Midbrain (tissue), 1 donor: ENCODE measurements at places on chromosomes 12 and 14.
A peak's percentile ranks its signal among the peaks of the same experiment; 100 is the strongest.

DNA sequence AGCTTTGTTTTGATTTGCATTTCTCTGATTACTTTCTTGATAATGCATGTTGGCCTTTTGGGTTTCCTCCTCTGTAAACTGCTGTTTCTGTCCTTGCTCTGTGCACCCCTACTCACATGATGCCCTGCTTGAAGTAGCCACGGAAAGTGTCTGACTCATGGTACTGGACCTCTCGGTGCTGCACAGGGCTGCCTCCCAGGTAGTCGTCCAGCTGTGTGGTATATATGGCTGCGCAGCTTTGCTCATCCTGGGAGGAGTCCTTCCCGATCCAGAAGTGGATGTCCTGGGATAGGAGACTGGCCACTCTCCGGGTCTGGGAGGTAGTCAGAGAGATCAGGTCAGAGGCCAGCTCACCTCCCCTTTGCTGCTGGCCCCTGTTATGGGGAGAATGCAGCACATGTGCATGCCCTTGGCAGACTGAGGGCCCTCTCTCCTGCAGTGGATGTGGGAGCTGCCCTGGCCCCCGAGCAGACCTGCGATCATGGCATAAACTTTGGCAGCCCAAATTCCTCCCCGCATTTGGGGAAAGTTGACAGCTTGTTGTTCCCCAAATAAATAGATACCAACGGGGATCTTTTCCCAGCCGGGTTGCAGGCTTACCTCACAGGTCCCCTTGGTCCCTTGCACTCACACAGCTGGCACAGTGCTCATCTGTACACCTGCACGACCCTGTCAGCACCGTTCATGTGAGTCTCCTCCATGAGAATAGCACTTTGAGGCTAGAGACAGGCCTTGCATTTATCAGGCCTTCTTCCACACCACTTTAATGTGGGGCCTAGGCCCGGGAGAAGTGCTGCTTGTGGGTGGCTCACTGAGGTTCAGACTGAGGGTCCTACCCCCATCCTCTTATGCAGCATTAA, 5.2 kb downstream of the AVIL start:
- DNase-seq: no peak

DNA sequence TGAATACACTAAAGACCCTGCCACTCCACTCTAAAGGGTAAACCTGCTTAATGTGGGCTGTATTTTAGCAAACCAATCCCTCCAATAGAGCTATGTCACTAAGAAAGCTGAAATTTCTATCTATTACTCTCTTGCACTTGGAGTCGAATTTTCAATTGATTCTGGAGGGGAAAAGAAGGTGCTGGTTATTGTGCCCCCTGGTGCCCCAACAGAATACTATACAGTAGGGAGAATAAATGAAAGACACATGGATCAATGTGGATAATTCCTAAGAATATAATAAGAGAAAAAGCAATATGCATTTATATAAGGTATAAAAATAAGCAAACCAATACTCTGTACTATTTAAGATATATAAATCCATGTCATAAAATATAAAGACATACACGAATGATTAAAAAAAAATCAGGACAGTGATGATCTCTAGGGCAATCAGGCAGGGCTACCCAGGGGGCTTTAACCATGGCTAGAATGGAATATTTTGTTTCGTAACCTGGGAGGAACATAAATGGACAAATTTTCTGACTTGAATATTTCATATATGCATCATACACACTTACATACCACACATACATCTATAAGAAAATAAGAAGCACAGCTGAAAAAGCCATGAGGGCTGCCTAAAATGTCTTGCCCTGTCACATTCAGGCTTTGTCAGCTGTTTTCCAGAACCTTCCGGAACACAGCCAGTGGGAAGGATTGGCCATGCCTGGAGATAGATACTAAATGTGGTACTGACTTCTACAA, 54.4 kb downstream of the EFCAB11 start:
- DNase-seq: no peak

DNA sequence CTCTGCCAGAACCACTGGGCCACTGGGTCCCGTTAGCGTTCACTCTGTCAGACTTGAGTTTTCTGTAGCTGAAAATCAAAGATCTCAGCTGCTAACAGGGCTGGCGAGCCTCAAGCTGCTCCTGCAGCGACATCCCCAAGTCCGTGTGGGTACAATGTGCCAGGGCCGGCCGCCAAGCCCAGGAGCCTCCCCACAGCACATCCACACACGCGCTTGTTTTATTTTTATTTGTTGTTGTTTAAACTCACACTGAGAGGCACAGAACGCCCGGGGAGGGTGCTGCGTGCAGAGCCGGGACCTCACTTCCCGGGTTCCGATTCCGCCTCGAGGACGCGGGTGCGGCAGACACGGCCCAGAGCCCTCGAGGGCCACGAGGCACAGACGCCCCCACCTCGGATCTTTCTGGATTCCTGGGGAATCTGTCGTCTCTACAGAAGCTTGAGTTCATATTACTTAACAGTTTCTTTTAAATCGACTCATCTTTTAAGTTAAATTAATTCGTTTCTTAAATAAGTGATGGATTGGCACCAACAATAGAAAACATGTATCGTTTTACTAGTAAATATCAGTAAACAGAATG, 9.3 kb downstream of the GALNT9 start:
- DNase-seq: no peak

DNA sequence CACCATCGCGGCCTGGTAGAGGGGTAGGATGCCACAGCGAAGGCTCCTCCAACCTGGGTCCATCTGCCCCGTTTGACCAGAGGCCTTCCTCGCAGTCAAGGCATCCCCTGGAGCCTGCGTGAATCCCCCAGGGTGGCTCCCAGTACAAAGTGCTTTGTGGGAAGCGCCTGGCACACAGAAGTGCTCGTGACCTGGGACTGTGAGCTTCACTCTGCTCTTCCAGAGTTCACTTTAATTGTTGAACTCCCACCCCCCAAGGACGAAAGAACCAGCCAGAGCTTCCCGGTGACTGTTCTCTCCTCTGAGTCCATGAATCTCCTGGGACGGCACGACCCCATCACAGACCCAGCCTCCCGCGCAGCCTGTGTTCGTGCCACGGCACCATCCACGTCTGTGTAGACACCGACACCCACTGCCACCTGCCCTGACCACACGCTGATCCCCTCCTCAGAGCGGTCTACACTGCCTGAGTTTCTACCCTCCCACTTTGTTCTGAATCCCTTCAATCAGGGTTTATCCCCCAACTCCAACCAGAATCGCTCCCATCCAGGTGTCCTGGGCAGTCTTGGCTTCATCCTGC, 15.9 kb downstream of the P2RX2 start:
- DNase-seq: no peak

DNA sequence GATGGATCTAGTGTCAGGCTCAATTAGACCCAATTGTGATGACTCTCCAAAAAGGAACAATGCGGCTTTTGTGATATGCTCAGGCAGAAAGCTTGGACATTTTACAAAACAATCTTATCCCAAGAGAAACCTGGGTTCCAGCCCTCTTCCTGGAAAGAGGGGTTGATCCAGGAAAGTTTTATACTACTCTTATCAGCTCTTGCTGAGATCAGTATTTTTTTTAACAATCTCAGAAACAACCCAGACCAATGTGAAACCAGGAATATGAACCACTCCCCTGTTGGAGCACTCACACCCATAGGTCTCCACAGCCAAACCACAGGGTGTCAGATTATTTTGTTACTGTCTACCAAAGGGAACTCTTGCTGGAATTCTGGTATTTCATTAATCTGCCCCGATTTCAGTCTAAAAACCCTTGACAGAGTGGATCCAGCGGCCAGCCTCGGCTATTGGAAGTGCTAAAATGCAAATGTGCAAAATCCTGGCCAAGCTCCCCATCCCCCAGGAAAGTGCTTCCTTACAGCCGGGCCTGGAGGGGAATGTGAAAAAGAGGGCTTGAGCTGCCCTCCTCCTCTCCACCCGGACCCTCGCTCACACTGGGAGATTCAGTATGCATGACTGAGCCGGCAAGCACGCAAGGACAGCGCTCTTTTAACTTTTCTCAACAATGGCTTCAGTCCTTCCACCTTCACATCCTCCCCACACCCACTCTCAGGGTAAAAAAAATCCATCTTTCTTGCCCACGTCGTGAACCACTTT, 4.0 kb downstream of the FBXL14 start:
- DNase-seq: peak; percentile 59

DNA sequence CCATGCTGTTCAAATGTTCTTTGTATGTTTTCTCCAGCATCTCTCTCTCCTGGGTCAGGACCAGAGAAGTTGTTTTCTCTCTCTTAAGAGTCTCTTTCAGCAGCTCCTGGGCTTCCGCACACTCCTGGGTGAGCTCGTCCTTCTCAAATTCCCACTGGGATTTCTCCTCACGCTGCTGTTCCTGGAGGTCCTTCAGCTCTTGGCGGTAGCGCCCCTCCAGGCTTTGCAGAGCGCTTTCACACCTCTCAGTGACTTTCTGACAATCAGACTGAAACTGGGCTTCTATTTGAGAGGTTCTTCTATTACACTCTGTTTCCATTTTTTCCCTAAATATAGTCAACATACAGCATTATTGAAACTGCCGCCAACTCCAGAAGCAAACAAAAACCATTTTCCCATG, 72.7 kb downstream of the NIN start:
- no peak for DNase-seq

- peak; percentile 93 for DNase-seq
These were observed 18.2 kb upstream of the CACNA2D4 start for GRCh38 chr12:1936406-1937320.

GRCh38 chr14:101851736-101852405, 90.4 kb downstream of the PPP2R5C start:
- no peak for DNase-seq

DNA sequence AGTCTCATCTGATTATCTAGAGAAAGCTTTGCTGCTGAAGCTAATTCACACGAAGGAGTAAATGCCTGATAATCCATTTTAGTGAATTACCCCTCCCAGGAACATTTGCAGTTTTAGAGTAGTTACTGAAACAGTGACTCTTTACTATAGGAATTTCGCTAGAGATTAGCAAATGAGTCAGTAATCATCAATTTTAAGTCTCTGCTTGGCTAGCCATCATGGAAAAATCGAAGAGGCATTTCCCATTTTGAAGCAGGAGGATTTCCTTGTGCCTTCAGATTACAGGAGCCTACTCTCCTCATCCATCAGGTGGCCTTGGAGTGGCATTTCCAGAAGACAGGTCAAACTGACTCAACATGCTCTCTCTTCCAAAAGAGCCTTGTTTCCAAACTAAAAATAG, 154.5 kb downstream of the EGLN3 start:
- no peak for DNase-seq

DNA sequence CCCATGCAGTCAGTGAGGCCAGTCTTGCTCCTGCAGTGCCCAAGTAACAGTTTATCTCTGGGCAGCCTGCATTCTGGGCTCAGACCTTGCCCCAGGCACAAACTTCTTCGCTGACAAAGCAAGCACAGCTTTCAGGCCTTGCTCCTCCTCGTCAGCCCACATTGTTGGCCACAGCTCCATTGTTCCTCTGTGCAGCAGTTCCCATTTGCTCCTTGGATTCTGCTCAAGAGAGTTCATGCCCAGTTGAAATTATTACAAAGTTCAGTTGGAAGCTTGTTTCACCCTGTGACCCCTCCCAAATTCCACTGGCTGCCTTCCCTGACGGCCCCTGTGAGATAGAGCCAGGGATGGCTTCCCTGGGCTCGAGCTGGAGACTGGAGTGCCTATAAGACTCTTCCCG, 163.4 kb upstream of the DDHD1 start:
- DNase-seq: no peak

- DNase-seq: no peak
These were observed 48.8 kb upstream of the PAPLN start for GRCh38 chr14:73188501-73188911.

GRCh38 chr12:3882896-3883564, 9.8 kb upstream of the PARP11 start:
- DNase-seq: no peak

DNA sequence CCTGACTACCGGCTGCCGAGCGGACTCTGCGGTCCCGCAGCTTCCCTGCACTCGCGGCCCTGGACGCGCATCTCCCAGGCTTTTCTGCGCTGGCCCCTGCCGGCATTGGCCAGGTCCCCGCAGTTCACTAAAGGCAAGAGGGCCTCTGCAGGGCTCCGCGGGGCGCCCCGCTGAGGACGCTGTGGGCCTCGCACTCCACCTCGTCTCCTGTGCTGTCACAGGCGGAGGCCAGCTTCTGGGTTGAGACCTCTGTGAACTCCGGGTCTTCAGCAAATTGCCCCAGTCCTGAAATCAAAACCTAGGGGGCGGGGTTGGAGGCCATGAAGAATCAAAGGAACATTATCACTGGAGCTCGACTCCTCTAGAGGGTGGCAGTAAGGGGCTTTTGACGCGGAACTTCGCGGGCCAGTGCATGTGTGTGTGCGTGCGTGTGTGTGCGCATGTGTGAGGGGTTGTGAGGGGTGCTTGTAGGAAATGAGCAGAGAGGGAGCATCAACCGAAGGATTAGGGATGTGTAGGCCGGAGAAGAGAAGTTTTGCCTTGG, 68.5 kb upstream of the CAPRIN2 start:
- DNase-seq: no peak

DNA sequence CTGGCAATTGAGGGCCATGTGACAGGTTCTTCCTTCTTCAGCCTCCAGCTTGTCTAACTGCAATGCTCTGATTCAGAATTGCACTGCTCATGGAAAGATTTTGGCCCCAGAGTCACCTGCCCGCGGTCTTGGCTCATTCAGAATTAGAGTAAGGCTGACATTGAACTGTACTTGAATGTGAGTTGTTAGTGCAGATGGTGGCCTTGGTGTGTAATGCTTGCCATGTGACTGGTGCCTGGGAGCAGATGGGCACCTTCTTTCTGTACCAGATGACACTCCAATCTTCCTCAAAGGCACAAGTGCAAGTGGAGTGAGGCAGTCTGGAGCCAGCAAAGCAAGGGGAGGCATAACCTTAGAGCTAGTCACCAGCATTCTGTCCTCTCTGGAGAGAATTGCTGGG, 36.5 kb upstream of the ANO4 start:
- no peak for DNase-seq

DNA sequence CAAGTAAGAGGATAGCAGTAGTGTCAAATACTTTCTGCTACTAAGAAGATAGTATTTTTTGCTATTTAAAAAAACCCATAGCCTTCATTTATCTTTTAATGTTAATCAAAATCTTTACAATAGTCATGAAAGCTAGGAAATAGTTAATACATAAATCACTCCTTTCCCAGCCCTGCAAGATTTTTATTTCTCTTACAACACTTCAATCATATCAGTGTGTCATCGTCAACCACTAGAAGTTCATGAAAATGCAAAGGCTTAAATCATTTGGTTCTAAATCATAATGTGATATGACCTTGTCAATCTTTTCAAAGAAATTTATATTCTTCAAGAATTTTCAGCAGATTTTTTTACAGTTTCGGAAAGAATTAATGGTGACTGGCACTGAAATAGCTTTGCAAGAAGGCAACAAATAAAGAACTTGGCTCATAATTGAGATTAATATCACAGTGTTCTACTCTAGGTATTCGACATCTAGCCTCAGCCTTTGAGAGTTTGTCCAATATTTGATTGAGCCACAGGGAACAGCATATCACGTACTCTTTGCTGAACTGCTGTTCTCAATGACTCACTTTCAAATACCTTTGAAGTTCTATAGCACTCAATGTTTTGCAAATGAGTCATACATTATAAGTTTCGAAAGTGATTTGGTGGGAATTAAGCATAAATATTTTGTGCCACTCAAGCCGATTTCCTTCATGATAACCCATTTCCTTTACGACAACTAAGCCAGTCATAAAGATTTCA, 384.0 kb upstream of the FOXG1 start:
- DNase-seq: no peak
